ENCODE measurements at places on chromosomes 1 and 21. TPM values are rescaled to one million over a fixed set of nuclear protein-coding genes. Genes with fewer than 3 reads are reported as not detected.
A peak's percentile ranks its signal among the peaks of the same experiment; 100 is the strongest.

Gene IL22RA1
- total RNA-seq = 1.6 TPM

Gene TRIM46
- 0.43 TPM for total RNA-seq

Gene COQ8A
- total RNA-seq = 24.7 TPM

Gene PMF1
- 47.5 TPM for total RNA-seq

Gene MGST3
- total RNA-seq = 156 TPM

Gene LCE2D
- total RNA-seq = not detected

Gene TNFSF4
- 3.1 TPM for total RNA-seq

Gene PEAR1
- 0.27 TPM for total RNA-seq

Gene LIN28A
- not detected for total RNA-seq

DNA sequence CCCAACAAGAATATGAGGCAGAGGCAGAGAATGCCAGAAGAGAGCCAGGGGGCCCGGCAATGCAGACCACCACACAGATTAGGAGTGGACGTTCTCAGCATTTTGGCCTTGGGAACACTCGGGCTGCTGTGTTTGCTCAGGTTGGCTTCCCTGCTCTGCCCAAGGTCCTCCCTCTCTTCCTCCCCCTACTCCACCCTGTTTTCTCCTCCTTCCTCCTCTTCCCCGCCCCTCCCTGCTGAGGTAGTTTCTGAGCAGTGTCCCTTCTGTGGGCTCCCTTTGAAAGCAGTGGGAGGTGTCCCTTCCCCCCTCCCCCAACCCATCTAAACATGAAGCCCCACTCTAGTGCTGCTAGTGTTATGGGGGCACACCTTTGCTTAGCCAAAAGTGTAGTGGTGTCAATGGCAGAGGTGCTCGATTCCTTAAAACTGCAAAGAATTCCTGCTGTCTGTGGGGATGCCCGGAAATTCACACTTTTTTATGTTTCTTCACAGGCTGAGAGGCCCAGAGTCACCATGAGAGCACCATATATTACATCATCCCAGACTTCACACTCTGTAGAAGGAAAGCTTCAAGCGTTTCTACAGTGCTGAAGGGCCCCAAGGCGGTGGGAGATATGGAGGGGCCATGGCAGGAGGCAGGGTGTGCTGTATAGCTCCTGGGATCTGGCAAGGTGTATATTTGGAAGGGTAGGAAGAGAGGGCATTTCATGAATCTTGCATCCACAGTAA is at the start of gene HHIPL2:
Gene HHIPL2 (minus strand): TSS at position 161 of the 728 bp plus-strand sequence. CDS start 60 bp downstream, at position 101.
- peak; percentile 25 for DNase-seq

DNA sequence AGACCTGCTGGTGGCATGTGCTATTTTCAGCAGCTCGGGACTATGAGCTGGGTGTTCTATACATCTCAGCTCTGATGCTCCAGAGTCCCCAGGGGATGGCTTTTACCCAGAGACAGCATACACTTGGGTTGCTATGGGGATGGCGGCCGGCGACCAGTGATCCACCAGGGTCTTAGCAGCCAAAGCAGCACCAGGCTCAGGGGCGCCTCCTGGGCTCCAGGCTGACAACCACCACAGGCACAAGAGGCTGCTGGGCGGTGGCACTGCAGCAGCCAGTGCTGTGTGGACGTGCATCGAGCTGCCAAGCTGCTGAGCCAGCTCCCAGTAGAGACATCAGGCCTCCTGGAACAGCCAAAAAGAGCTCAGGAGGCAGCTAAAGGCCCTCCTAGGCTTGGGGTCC is 37.6 kb upstream of the CLSTN1 start:
- DNase-seq = no peak

- no peak for DNase-seq
Observed at GRCh38 chr1:93207211-93207610, 26.7 kb downstream of the CCDC18 start.

GRCh38 chr1:17440074-17440826 is 773 bp upstream of the RCC2 start:
- DNase-seq = no peak

DNA sequence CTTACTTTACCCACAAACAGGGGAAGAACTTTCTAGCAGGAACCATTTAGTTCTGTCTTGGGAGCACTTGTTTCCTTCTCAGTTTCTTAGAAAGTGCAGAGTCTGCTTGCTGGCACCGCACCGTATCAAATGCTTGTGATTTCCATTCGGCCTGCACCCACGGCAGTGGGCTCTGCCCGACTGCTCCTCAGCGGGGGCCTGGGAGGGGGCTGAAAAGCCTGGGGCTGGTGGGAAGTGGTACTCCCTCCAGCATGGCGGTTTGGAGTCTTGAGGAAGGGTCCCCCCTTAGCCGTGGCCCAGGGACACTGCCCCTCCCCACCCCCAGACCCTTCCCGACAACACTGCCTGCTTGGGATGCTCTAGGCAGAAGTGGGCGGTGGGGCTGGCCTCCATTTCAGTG is 57.0 kb downstream of the KIF26B start:
- DNase-seq = no peak

DNA sequence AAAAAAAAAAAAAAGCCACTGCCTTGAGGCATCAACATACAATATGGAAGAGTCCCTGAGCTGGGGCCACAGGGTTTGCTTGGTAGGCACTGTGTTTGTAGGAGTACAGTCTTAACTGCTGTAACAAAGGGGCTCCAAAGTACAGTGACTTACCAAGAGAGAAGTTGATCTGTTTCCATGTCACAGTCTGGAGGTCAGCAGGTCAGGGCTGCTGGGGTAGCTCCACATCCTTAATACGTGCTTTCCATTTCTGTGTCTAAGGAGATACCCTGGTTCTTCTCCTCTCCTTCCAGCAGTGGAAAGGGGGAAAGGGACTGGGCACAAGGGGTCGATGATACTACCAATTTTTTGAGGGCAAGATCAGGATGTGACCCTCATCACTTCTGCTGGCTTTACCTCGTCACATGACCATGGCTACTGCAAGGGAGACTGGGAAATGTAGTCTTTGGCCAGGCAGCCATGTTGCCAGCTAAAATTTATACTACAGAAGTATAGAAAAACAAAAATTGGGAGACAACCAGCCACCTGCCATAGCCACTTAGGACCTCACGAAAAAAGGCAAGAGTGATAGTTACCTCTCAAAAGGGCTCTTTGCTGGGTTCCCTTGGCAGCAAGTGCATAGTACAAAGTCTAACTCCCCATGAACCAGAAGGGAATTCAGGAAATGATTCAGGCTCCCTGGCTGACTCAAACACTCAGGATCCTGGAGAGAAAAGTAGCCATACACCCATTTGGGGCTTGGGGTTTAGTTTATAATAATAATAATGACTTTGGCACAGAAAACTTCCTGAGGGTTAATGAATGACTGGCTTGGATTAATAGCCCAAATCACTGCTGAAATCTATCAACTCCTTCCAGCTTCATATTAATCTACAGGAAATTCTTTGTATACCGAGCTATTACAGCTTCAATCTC is 52.7 kb upstream of the ATP5PO start:
- no peak for DNase-seq

- DNase-seq = no peak
Observed at GRCh38 chr1:223350361-223350908, 13.5 kb downstream of the SUSD4 start.

DNA sequence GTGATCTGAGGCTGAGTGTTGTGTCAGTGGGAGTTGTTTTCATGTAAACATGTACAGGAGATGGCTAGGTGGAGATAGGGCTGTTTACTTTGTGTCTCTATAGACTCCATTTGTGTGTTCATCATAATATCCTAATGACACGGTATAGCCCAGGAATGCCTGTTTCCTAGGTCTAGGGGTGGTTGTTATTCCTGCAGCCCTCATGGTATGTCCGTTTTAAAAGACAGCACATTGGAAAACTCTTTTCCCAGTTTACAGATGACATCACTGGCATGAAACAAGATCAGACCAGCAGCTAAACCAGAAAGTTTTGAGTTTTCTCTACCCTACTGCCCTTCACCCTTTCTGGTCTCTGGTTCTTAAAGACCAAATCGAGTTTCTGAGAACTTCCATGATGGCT is 227.3 kb upstream of the TMEM51 start:
- DNase-seq = no peak

- no peak for DNase-seq
Observed at GRCh38 chr1:1359308-1359663, 931 bp upstream of the MXRA8 start.

GRCh38 chr1:155207806-155208540 is at the start of gene THBS3:
Gene THBS3, minus strand, starts transcription at chr1:155207897. Its CDS starts 21 bp downstream, at chr1:155207876.
- DNase-seq = no peak

- no peak for DNase-seq
Observed at GRCh38 chr1:171877701-171878100, 36.4 kb downstream of the DNM3 start.

- DNase-seq = no peak
Observed at GRCh38 chr1:204733289-204733688, 47.8 kb upstream of the LRRN2 start.

- DNase-seq = no peak
Observed at GRCh38 chr1:96804648-96805047, 83.1 kb downstream of the PTBP2 start.

GRCh38 chr1:36760081-36760480 is 274.2 kb downstream of the GRIK3 start:
- no peak for DNase-seq

DNA sequence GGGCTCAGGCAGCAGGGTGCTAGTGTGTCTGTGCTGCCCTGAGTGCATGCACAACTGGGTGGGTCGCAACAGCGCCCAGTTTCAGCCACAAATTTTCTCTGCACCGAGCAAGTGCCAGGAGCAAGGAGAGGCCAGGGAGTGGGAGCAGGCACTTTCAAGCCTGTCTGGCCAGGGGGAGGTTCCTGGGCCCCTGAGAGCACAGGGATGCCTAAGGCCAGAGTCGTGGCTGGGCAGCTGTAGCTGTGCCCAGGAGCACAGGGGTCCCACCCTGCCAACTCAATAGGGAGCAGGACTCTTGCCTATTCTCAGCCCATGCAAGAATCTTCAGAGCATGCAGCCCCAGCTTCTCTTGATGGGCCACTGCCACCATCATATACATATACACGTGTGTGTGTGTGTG is 1577.4 kb downstream of the KCNT2 start:
- DNase-seq = no peak

DNA sequence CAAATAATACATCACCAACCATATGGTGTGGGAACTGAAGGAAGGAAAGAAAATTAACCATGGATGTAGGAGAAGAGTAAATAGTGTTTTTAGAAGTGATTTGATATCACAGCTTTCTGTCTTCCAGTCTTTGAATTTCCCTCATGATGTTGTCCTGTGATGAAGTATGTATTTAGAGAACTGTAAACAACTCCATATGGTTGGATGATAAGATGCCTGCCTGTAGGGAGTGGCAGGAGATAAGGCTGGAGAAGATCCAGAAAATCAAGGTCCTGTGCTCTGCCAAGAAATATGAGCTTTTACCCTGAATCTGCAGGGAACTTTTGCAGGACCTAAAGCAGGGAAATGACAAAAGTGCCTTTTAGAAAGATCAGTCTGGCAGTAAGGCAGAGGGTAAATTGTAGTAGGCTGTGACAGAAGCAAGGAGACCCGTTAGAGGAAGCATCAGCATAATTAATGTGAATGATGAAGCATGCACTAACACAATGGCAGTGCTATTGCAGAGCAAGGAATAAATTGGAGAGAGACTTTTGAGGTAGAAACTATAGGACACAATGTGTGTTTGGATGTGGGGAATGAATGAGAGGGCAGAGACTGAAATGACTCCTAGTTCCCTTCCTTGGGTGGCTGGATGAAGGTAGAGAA is 21.9 kb downstream of the CEPT1 start:
- DNase-seq = no peak

GRCh38 chr21:29819675-29820326 is 120.0 kb downstream of the GRIK1 start:
- DNase-seq = no peak

DNA sequence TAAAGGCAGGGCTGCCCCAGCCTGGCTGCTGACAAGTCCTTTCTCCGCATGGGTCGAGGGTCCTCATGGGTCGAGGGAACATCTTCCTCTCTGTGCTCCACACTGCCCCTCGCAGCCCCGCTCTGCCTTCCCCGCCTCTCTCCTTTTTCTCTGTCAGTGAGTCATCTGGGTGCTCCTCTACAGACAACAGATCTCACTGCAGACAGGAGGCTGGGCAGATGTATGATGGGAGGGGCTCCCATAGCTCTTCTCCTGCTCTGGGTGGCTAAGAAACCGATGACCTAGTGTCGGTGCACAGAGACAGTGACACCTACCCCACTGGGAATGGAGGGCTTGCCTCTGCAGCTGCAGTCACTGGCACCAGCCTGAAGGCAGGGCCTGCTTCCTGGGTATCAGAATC is 5.5 kb downstream of the KCNA10 start:
- no peak for DNase-seq

DNA sequence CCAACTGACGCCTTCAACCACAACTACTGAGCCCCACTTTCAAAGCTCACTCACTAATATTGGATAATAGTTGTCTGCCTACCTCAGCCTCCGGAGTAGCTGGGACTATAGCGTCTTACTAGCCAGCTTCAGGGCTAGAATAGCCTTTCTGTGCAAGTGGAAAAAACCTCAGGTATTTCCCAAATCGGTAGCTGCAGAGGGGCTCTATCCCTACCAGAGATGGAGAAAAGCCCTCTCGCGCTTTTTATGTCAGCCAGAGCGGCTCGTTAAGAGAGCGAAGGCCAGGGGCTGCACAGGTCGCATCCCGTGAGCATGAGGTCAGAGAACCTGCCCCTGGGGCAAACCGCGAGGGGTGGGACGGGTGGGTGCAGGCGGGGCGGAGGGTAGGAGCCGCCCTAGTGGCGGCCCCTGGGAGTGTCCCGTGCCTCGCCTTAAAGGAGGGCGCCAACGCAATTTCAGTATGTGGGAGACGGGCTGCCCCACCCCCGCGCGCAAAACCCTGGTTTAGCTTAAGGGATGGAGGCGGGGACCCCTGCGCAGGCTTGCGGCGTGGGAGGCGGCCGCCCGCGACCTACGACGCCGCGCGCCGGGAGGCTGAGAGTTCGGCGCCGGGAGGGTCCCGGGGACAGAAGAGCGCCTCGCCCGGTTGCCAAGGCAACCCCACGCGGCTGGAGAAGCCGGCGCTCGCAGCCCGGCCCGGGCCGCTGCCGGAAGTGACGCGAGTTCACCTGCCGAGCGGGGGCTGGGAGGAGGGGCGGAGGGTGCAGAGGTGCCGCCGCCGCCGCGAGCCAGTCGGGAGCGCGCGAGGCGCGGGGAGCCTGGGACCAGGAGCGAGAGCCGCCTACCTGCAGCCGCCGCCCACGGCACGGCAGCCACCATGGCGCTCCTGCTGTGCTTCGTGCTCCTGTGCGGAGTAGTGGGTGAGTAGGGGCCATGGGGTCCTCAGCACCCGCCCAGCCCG is at the start of gene CXADR:
Gene CXADR (plus strand): TSS at position 791 of the 961 bp plus-strand sequence. CDS start 87 bp downstream, at position 878.
- DNase-seq = peak; percentile 68

DNA sequence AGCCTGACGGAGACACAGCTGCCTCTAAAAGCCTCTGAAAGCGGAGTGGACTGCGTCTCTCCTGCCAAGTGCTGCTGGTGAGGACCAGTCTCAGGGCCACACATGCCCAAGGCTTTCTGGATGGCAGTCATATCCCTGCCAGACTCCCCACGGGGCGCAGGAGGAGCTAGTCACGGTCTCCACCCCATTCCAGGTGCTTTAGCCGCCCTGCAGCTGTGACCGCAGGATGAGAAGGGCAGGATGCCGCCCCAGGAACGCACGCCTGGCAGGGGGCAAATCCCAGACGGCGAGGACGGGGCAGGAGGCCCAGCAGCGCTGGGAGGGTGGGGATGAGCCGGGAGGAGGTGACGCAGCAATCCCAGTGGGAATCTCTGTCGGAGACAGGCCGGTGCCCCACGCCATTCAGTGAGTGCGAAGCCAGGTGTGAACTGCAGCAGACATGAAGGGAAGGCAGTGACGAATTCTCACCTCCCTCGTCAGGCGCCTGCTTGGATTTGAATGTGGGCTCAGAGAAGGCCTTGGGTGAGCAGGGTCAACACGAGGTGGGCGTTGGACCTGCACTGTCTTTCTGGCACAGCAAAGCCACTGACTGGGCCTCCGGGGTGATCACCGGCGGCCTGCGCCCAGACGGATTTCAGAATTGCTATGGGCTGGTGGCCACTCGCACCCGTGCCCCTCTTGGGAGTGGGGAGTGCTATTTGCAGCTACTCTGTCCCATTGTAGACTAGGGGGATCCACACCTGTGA is 38.5 kb upstream of the SLC19A1 start:
- no peak for DNase-seq
